ENCODE measurements at places on chromosomes 6 and 20.

DNA sequence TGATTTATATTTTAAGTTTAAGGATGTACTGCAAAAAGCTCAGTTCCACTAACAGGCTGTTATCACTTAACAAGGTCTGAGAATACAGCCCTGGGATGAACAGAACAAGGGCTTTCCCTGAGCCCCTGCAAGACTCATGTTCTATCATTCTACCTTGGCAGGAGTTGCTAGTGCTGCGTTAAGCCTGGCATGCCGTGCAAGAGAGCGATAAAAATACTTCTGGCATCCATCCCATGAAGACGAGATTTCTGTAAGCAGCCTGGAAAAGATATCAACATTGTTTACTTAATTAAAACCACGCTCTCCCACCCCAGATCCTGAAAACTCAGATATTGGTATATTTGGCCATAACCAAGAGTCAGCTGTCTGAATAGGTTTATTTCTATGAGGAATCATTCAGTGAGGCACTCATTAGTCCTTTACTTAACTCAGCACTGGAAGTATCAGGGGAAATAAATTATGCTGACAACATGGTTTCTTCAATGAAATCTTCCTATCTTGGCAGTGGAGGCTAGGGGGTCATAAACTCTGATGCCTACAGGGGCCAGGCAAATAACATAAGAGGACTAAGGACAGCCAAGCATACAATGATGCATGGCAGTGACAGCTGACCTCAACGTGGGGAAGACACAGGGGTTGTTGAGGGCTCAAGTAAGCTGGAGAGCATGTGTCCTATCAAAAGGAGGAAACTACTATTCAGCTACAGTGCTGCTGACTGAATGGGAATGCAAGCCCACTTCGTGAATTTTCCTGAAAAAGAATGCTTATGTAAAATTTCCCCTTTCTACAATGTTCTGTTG, 37.6 kb upstream of the LYRM2 start:
- DNase-seq = no peak

DNA sequence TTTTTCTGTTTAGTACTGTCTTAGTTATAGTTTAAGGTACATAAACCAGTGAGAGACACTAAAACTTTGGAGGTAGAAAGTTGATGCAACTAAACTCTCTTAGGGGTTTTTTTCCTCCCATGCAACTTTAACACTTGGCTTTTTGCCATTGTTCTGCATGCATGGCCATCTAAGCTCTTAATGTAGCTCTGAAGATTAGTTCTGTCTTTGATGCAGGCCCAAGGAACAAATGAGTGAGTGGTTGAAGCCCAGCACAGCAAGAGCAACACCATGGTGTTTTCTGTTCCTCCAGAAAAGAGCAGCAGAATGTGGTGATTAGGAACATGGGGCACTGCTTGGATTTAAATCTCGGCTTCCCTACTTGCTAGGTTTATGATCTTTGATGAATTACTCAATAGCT, 89.3 kb downstream of the L3MBTL3 start:
- DNase-seq = no peak

GRCh38 chr6:146883640-146884531, 285.1 kb downstream of the ADGB start:
- DNase-seq = no peak

GRCh38 chr6:15389765-15390723, 144.2 kb downstream of the JARID2 start:
- peak; percentile 84 for DNase-seq

- DNase-seq = no peak
Observed at GRCh38 chr6:89862273-89862672, 32.0 kb upstream of the GJA10 start.

DNA sequence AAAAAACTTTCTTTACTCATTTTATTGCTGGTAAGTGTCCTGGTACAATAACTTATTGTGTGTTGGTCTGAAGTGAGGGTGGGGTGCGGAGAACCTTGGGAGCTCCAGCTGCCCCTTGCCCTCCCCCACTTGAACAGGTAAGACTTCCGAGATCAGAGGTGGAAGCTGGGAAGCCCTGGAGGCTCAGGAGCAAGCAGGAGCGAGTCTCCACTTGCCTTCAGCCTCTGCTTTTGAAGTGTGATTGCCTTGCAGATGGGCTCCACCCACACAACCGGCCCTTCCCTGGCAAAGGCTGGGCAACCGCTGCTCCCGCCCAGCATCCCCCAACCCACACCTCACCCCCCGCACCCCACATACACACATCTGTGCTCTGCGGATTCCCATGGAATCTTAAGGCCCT, 179.6 kb downstream of the TFAP2C start:
- no peak for DNase-seq

GRCh38 chr6:154993710-154994109, 1.4 kb upstream of the TIAM2 start:
- no peak for DNase-seq

DNA sequence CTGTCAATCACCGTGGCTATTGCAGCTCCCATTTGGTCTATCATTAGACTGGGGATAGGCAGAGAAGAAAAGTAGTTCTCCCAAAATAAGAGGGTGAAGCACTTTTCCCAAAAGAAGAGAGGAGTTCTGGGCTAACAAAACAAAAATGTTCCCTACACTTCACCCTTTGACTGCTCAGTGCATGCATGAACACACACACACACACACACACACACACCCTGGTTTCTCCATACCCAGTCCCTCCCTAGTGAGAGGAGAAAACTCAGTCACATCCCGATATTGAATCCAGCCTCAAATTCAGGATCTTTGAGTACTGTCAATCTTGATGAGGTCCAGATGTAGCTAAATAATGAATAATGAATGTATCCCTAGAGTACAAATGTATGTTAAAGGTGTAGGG, 4.6 kb upstream of the TBPL1 start:
- no peak for DNase-seq

GRCh38 chr20:37734228-37734985, 40.6 kb downstream of the CTNNBL1 start:
- no peak for DNase-seq

DNA sequence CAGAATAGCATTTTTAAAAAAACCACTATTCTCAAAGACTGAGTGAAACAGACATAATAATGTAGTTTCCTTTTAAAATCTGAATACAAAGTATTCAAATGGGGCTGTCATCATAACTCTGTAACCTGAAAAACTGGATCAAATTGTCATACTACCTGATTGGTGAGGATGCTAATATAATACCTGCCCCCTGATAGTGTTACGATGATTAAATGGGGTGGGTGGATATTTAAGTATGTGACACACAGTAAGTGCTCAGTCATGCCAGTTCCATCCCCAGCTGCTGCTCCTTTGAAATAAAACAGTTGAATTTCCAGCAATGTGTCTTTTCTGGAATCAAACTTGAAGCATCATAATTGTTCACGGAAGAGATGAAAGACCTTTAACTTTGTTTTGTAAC, 8.9 kb downstream of the HTR1B start:
- DNase-seq = no peak

GRCh38 chr20:61556111-61556510, 304.1 kb downstream of the CDH4 start:
- DNase-seq = no peak

DNA sequence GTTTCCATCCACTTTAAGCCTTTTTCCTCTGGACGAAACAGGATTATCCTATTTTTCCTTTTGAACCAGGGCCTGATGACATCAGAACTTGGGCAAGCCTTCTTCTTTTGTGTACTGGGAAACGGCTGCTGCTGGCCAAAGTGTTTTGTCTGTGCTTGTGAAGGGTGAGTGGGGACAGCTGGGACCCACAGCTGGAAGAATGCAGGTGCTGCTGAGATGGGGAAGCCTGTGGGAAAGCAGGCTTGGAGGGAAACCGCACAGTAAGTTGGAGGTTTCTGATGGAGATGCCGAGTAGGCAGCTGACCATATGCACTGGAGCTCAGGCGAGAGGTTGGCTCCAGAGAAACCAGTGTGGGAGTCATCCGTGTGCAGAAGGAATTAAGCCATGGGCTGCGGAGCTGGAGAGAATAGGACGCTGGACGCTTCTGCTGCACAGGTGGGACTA, 8.5 kb upstream of the PSMG4 start:
- DNase-seq = no peak

- DNase-seq = no peak
Observed at GRCh38 chr6:56827908-56828649, 126.8 kb upstream of the BEND6 start.

DNA sequence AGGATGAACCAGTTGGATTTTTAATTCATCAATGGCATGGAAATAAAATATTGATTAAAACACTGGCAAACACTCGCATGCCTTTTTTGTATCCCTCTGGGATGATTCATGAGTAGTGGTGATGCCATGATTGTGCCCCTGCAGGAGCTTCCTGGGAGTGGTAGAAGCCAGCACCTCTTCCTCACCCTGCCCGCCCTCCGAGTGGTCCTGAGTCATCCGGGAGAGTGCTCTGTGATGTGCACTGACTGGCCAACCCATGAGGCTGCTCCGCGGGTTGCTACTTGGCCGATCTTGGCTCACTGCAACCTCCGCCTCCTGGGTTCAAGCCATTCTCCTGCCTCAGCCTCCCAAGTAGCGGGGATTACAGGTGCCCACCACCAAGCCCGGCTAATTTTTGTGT, 27.4 kb downstream of the GJA10 start:
- no peak for DNase-seq

DNA sequence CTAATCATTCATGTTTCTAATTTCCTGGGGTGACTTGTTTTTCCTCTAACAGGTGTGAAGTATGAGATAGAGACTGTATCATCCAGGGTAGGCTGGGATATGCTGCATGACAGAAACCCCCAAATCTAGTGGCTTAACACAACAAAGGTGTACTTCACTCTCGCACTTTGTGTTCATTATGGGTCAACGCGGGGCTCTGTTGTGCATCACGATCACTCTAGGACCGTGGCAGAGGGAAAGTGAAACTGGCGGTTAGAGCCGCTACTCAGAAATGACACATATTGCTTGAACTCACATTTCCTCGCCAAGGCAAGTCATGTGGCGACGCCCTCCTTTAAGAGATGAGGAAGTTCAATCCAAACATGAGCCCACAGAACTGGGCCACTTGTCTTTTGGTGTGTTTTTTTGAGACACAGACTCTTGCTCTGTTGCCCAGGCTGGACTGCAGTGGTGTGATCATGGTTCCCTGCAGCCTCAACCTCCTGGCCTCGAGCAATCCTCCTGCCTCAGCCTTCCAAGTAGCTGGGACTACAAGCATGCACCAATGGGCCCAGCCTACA, 41.3 kb downstream of the PCNA start:
- DNase-seq = no peak

GRCh38 chr6:105769197-105769596, 316.9 kb upstream of the PRDM1 start:
- DNase-seq = no peak

- no peak for DNase-seq
Observed at GRCh38 chr6:25312703-25313102, 33.5 kb downstream of the CARMIL1 start.

GRCh38 chr6:148998704-148999103, 251.9 kb downstream of the UST start:
- DNase-seq = no peak

GRCh38 chr20:24789877-24790276, 159.2 kb upstream of the CST7 start:
- no peak for DNase-seq

- DNase-seq = no peak
Observed at GRCh38 chr6:157763904-157764177, 59.2 kb upstream of the SNX9 start.

DNA sequence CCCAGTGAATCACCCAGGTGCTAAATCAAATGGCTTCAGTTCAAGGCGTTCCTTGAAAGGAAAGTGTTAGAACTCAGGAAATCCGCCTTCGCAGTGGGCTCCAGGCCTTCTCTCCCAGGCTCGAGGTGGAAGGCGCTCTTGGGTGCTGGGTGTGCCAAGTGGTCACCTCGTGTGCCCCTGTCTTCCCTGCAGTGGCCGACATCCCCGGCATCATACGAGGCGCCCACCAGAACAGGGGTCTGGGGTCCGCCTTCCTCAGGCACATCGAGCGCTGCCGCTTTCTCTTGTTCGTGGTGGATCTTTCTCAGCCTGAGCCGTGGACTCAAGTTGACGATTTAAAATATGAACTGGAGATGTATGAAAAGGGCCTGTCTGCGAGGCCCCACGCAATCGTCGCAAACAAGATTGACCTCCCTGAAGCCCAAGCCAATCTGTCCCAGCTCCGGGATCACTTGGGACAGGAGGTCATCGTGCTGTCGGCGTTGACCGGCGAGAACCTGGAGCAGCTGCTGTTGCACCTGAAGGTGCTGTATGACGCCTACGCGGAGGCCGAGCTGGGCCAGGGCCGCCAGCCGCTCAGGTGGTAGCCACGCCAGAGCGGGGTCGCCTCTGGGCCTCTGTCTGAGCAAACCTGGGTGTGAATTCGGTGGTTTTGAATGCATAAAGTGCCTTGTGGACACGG, 17.8 kb downstream of the MTG2 start:
- no peak for DNase-seq

Measured in renal pelvis (tissue), 12 donors.